ENCODE measurements at places on chromosomes 5 and 9.

DNA sequence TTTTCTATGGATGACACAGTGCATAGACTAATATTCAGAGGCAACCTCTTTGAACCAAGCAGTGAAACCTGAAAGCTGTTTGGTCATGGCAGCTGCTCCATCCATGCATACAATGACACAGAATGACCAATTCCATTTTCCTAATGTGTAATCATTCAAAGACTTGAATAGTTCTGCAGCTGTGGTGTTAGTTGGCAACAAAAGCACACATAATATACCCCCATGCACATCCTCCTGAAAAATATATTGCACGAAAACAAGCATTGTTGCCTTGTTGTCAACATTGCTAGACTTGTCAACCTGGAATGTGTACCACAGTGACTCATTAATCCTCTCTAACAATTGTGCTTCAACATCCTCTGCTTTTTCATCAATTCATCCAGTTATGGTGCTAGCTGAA, 71.0 kb upstream of the SEMA6A start:
- no peak for DNase-seq

GRCh38 chr9:113853333-113853732, 22.8 kb upstream of the ZNF618 start:
- DNase-seq, result no peak

DNA sequence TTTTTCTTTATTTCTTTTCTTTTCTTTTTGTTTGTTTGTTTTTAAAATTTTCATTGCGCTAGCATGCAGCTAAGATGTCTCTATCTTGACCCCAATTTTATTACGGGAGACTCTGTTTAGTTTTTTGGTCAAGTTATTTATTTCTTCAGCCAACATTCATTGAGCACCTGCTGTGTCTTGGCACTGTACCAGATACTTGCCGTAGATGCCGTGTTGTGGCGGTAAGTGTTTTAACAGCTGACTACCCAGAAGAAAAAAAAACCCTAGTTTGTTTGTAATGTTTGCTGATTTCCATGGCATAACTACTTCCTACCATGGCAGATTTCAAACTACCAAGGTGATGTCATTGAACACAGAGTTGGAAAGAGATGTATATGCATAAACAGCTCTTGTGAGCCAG, 65.0 kb downstream of the UGCG start:
- peak; percentile 70 for DNase-seq

DNA sequence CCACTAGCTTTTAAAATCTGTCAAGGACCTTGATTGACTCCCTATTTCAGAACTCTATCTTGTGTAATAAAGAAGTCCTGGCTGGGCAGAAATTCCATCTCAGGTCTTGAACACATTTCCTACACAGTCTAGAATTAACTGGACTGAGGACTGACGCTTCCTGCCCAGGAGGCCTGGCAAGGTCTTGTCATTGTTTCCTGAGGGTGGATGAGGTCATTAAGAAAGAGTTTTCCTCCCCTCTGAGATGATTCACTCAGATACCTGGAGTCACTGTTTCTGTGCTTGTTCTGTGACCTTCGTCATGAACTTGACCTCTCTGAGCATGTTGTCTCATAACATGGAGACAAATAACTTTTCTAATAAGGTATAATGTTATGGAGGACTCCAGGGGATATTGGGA, 10.0 kb downstream of the MTAP start:
- no peak for DNase-seq

- DNase-seq, result no peak
Measured at GRCh38 chr5:163894645-163895044, 389.2 kb downstream of the MAT2B start.

DNA sequence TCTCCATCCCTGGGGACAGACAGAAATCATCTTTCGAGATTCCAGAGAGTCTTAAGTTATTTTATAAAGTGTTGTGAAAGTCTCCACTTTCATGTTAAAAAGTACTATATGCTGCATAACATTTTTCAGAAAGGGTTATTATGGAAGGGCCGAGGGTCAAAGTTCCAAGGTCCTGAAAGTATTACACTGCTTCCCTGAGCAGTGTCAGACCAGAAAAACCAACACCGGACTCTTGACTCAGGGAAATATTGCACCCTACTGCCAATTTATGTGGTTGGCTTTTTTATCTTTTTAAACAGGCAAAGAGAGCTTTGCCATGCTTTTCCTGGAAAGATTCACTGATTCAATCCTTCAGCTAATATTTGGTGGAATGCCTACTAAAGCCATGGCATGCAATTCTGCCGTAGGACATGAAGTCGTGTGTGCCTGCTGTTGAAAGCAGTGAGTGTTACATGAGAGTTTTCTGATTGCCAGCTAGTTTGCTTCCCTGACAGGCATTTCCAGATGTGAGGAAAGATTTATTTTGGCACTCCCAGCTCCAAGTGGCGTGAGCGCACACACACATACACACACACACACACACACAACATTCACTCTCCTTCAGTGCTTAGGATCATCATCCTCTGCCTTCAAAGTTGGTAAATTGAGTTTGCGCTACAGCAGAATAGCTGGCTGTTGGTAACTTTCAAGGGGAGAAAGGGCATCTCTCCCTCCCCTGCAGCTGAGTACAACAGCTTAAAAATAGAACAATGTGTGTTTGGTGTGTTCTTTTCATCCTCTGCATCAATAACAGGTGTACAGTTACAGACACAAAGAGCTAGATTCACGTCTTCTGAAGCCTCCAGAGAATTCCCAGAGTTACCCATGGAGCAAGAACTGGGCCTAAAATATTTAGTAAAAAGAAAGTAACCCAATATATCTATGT, 45.6 kb downstream of the SLC1A3 start:
- no peak for DNase-seq

DNA sequence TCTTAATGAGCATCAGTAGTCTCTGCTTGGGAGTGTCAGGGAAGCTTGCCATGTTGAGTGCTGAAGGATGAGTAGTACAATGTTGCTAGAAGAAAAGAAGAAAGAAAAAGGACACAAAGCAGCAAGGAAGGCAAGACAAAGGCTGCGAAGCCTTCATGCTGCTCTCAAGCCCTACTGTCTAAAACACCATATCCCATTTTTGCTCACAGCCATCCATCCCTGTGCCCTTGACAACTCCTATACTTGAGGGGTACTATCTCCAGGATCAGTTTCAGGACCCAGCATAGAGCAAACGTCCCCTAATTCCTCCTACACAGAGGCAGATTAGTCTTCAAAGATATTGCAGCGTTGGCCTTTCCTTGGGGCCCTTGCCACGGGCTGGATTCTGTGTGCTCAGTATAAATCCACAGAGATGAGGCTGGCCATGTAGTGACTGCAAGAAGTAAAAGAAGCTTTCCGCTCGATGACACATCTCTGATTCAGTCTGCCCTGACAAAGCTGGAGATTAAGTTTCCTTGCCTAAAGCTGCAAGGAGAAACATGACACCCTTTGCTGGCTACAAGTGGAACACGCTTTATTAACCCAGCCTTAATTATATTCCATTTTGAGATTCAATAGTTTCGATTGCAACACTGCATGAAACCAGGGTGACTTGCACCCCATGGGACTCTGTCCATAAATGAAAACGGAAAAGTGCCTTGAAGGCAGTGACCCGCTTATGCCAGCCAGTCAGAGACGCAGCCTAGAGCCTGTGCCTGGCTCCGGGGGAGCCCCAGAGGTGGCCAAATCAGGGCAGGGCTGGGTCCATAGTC, 304.6 kb downstream of the ACTL7B start:
- peak; percentile 66 for DNase-seq

GRCh38 chr9:92558612-92559374, 23.0 kb upstream of the ECM2 start:
- DNase-seq, result no peak

DNA sequence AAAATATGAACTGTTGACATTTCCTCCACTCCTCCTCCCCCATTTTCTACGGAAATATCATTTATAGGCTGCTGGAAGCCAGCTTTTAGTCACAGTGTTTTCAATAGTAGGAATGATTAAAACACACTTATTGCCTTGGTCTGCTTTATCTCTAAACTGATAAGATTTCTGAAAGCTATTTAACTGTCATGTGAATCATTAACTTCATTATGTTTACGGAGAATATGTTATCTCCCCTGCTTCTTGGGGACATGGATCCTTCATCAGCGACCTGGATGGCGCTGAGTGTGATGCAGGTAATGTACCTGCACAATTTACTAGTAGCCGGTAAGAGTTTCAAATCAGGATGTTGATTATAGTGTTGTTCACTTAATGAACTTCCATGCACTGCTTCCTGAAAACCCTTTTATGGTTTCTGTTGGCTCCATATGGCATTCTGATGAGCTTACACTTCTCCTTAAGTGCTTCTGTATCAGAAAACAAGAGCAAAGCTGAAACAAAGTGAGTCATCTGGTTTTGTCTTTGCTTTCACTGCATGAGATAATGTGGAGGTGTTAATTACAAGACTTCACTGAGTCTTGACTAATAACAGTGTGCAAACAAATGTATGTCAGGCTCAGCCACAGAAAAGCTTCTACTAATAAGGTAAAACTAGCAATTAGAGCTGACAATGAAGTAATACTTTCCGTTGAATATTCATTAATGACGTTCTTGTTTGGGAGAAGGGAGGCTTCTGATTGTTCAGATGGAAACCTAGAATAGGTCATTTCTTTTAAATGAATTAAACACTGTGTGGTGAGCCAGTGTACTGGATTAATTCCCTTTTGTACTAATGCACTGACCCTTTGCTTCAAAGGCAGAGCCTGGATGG, 162.4 kb upstream of the ZNF608 start:
- peak; percentile 94 for DNase-seq

DNA sequence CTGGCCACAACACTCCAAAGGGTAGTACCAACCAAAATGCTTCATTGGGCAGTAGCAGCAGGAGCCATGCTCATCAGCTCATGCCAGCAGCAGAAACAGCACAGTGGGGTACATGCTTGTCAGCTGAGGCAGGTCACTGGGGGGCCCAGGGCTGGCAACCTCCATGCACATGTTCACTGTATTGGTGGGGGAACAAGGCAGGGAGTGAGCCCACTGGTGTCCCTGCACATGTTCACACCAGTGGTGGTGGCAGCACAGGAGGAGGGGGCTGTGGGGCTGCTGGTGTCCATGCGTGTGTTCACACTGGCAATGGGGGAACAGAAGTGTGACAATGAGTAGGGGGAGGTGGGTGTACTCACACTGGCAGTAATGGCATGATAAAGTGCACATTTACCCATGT, 254.3 kb upstream of the KIF2A start:
- no peak for DNase-seq
